CMK (cell line): ENCODE measurements at places on chromosomes 2 and 18.
A peak's percentile ranks its signal among the peaks of the same experiment; 100 is the strongest.

DNA sequence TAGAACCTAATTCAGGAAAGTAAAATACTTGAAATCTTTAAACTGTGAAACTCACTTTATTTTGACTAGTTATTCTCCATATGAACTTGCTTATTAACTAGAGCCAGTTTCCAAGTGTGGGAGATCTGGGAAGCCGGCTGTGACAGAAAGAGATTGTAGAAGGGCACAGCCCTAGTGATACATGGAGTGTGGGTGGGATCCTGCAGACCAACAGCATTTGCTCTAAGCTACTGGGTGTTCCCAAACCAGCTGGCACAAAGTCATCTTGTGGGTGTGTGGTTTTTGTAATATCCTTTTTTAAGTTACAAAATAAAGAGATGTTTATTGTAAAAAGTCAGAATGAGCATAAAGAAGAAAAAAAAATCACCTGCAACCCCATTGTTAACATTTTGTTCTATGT lies 3.4 kb downstream of the DUSP19 start:
- no peak for DNase-seq

GRCh38 chr18:12476955-12477354 lies 69.2 kb downstream of the PRELID3A start:
- no peak for DNase-seq

DNA sequence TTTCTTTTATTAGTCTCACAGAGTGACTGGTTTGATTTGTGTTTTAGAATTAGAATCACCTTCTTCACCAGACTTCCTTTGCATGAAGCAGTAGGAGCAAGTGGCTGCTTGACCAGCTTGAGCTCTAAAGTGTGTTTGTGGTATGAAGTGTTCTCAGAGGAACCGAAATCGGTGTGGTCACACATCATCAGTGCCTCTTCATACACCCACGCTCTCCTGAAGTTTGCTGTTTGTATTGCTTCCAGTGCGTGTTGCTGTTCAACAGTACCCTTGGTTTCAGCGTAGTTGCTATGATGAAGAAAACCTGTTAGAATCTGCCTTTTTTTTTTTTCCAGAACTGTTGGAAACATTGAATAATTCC lies 77.9 kb downstream of the LIMS1 start:
- no peak for DNase-seq

DNA sequence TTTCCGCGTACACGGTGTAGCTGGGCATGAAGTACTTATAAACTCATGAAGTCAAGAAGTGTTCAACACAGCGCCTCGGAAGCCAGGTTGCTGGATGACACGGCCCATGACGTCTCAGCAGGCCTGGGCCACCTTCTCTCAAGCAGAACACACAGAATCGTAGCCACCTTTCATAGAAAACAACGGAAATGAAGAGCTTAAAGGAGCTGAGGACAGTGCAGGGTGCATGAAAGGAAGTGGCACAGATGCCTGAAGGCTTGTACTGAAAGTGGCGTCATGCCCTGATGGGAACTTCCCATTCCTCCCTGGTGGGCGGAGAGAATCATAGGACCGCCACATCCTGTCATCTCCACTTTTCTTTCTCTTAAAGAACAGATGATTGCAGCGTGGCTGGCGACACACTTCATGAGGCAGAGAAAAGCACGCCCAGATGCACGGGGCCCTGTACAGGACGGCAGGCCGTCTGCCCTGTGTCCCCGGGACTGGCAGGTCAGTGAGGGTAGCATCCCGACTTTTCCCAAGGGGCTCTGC lies 31.1 kb downstream of the HDAC4 start:
- DNase-seq: no peak

DNA sequence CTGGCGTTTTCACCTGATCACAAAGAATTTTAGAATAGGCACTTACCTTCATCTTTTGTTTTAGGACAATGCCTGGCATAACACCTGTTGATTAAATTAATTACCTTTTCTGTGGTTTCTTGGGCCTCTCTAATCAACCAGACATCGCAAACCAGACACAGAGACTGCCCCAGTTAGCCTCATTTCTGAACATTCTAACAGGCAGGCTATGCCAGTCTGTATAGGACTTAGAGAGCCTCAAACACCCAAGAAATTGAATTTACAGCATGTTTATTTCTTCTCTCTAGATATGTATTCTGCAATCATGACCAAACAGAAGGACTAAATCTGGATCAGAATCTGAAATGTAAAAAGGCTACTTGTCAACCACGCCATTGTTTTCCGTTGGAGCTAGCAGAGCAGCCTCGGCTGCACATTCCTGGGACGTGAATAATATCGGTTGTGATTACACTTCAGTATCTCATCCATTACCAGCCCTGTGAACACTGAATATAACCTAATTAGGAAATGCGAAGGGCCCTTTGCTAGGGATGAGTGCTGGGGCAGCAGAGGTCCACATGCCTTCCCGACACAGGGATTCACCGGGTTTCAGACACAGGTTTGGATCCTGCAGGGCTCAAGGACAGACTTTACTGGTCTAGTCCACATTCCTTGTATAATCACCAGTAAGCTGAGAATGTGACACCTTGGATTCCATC lies 17.5 kb upstream of the CDC42EP3 start:
- no peak for DNase-seq

DNA sequence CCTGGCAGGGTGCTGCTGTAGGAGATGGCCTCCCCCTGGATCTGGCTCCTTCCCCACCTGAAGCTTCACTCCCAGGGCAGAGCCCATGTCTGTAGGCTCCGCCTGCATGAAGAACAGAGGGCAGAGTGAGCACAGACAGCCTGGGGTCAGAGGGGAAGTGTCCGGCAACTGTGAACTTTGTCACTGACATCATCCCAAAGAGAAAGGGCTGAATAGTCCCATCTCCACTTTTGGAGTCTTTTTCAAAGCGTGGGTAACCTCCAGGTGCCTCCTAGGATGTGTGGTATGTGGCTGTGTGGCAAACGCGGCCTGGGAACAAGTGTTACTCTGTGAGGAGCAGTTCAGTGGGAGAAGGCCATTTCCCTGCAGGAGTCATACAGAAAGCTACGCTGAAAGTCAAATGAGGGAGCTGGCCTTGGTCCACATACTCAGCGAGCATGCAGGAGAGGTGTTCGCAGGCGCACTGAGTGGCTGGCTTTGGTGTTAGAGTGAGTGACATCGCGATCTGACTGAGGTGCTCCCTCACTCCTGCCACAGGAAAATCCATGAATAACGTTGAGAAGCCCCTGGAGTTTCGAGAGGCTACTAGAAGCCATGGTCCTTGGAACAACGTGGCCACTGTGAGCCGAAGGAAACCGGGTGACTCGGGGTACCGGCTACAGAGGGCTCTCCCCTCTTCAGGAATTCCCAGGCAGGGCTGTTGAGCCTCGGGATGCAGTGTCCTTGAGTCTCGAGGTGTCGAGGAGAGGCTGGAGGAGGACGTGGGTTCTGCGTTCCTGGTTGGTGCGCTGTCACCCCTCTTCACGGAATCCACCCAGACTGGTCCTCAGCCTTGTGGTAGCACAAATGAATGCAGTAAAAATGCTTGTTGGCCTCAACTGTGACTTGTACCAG lies 54.7 kb downstream of the CABLES1 start:
- no peak for DNase-seq

DNA sequence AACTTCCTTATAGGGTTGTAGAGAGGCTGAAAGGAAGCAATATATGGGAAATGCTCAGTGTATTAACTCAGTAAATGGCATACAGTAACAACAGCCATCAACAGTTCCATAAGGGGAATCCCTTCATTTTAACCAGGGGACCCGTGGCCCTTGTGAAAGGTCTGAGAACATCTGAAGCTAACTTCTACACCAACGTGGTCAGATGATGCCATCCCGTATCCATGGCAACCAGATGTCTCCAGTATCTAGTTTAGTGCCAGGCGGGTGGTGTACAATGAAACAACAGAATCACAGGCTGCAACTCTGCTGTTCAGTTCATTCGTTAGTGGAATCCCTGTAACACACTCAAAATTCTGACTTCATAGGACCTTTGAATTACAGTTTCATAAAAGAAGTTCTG lies 162.3 kb downstream of the TGIF1 start:
- DNase-seq: no peak

DNA sequence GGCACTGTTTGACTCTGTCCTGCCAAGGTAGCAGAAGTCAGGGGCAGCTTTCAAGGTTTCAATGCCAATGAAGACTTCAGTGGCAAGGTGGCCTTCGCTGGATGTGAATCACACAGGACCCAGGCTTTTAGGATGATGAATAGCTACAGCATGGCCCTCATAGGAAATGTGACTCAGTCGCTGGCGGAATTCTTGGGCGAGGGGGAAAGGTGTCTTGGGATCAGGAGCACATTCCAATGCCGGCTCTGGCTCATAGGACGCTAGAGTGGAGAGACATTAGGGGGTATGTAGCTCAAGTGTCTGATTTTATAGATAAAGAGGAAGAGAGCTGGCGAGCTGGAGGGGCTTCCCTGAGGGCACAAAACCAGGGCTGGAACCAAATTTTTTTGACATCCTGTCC lies 68.6 kb downstream of the SMIM21 start:
- no peak for DNase-seq

GRCh38 chr2:140410695-140411094 lies 1630.5 kb upstream of the NXPH2 start:
- DNase-seq: no peak

DNA sequence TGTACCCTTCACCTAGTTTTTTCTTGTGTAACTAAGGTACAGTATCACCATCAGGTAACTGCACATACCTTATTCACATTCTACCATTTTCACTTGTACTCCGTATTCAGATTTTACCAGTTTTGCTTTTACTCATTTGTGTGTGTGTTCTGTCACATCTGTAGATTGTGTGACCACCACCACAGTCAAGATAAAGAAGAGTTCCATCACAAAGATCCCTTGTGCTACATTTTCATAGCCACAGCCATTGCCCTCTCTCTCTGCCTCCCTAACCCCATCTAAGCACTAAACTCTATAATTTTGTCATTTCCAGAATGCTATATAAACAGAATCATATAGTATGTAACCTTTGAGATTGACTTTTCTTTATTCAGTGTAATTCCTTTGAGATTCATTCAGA lies 23.5 kb downstream of the DIS3L2 start:
- no peak for DNase-seq

DNA sequence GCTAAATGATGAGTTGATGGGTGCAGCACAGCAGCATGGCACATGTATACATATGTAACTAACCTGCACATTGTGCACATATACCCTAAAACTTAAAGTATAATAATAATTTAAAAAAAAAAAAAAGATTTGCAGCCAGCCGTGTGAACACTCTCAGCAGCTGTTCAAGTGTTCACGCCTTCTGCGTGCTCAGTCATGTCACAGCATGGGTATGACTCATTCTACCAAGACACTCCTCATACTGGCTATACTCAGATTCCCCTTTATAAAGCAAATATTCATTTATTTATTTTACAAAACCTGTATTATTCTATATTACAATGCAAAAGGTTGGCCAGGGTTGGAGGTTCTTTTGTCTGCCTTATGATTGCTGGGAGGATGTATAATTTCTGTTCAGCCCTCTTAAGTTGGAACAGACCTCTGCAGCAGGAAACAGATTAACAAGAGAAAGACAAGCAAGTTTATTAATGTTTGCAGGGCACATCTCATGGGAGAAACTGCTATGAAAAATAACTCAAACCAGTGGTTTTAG lies 1230.6 kb upstream of the CHAC2 start:
- no peak for DNase-seq

GRCh38 chr2:135528006-135528405 lies 3.0 kb downstream of the ZRANB3 start:
- no peak for DNase-seq

GRCh38 chr2:6630209-6630608 lies 235.5 kb downstream of the CMPK2 start:
- no peak for DNase-seq

GRCh38 chr2:102050854-102051391 lies 59.2 kb downstream of the IL1R2 start:
- DNase-seq: peak; percentile 66

DNA sequence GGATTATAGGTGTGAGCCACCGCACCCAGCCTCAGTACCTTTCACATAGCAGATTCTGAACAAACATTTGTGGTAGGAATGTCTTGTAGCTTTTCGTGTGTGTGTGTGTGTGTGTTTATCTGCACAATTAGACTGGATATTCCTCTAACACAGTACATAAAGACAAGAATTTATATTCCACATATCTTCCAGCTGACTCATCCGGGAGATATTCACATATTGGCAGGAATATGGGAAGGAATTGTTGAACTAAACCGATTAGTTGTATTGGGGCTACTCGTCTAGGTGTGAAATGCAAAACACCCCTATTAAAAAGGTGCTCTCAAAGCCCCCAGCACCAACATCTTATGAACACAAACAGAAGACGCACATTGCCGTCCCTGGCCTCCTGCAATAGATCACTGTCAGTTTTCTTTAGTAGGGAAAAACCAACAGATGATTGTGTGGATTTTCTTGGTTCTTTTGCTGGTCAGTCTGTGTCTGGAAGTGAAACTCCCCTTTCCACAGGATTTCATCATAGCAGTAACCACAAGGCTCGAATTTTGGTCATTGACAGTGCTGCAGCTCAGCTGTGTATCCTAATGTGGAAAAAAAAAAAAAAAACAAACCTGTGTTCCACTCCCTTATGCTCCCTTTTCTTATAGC lies 208.5 kb upstream of the ACVR2A start:
- no peak for DNase-seq

- peak; percentile 81 for DNase-seq
Observed at GRCh38 chr2:11155381-11156035, at the start of gene SLC66A3. Gene SLC66A3, plus strand, starts transcription at chr2:11155467. Its CDS starts 80 bp downstream, at chr2:11155547.

DNA sequence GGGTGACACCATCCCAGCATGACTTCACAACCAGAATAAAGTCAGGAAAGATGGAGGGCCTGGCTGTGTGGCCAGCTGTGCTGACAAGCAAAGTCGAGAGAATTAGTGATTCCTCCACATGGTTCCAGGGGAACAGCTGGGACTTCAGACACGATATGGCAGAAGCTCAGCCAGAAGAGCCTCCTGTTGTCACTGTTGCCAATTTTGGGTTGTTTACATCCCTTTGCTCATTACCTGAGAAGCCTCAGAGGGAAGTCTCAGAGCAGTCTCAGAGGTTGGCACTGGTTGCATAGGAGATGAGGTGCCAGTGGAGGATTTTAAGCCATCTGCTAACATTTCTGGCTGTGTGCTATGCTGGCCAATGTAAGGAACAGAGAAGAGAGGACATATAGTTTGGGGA lies 16.0 kb downstream of the LINC00305 start:
- no peak for DNase-seq

GRCh38 chr2:168545439-168546082 lies 89.5 kb downstream of the CERS6 start:
- no peak for DNase-seq

DNA sequence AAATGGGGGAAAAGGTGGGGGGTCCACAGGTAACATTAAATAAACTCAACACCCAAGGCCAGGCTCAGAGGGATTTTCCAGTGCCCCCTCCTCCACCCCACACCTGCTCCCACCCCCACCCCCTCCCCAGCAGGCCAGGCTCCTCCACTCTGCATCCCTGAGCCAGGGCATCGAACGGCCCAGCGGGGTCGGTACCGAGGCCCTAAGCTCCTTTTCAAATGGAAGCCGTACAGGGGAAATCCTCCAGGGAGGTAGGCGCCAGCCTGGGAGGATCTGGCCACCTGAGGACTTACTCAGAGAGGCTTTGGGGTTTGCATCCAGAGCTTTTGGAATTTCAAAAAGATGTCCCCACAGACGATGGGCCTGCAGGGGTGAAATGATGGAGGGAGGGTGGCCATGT lies 46.5 kb downstream of the ZFP36L2 start:
- DNase-seq: no peak
